ENCODE measurements at places on chromosomes 3 and 15.

DNA sequence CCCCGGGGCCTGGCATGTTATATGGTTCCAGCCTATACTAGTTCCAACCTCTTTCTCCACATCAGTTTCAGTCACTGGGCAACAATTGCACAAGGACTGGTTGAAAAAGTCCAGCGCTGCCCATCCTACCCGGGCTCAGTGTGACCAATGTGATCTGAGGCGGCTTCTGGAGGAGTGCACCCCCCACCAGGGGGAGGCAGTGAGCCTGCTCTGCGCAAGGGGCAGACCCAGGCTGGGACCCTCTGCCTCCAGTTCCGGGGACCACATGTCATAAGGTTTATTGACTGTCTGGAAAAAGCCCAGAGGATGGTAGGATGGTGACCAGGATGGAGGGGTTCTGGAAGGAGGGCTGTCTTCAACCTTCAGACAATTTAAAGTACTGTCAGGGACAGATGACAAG lies 25.6 kb upstream of the NR2E3 start:
- DNase-seq, result peak; percentile 16

DNA sequence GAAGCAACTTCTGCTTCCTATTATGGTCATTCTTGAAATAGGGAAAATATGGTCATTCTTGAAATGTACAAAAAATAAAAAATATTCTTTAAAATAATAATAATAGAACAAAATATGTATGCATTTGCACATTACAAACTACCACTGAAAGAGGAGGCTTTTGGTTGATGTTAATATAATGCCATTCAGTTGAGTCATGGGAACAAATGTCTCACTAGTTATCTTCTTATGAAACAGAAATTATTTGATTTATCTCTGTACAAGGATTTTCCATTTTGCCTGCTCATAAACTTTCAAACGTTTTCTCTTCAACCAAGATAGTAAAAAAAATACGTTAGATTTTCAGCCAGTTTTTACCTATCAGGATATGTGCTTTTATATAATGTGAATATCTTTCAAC lies 1662.7 kb downstream of the OTOL1 start:
- DNase-seq, result no peak

- no peak for DNase-seq
Observed at GRCh38 chr3:86244905-86245304, 746.0 kb downstream of the VGLL3 start.

- DNase-seq, result no peak
Observed at GRCh38 chr3:81916890-81917289, 155.4 kb upstream of the GBE1 start.

- no peak for DNase-seq
Observed at GRCh38 chr3:26365706-26366105, 256.9 kb upstream of the LRRC3B start.

DNA sequence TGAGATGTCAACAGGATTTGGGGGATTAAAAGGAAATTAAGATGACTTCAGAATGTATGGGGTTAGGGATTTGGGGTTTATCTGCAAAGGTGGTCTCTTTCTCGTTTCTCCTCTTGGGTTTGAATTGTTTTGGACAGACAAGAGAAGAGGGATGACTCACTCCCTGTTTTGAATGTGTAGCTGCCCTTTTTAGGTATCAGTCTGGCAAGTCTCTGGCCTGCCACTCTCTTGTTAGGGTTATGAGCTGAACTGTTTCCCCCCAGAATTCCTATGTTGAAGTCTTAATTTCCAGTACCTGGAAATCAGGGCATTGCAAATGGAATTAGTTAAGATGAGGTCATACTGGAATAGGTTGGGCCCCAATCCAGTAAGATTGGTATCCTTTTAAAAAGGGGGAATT lies 291.7 kb downstream of the MEX3B start:
- no peak for DNase-seq

DNA sequence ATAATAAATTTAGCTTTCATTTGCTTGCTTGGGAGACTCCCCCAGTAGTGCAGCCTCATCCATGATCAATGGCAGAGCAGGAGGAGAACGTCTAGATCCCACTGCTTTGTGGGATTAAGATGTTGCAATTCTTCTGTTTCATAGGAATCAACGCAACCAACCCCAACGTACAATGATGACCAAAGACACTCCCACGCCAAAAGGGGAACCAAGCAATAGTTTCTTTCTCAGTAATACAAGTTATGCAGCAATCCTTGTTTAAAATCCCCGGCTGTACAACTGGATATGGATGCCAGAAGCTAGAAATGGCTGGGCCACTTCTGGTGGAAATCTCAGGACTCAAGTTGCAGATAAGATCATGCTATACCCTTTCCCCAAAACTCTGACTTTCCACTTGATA lies 411.2 kb downstream of the VPS13C start:
- DNase-seq, result peak; percentile 28

- no peak for DNase-seq
Observed at GRCh38 chr15:44647637-44648036, 15.8 kb downstream of the SPG11 start.

GRCh38 chr15:27086149-27086548 lies 115.2 kb downstream of the GABRG3 start:
- DNase-seq, result no peak

GRCh38 chr3:107523289-107523538 lies 452 bp downstream of the BBX start:
- DNase-seq, result no peak

GRCh38 chr15:41286665-41287333 lies 45.6 kb downstream of the OIP5 start:
- peak; percentile 39 for DNase-seq

- DNase-seq, result no peak
Observed at GRCh38 chr15:71782422-71783165, 27.8 kb upstream of the NR2E3 start.

DNA sequence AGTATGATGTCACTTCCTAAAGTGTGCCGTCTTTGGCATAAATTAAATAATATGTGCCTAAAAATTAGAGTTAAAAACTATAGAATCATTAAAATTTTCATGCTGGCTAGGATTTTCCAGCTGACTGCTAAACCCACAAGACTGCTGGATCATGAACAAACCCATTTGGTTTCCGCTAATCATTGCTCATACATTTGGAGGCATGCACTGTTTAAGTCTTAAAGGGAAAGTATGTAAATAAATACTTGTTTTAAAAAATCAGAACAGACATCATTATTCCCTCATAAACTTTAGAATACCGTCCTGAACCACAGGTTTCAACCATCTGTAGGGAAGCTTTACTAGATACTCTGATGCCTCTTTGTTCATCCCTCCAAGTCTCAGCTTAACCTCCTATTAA lies 26.5 kb downstream of the ATP6V1A start:
- DNase-seq, result no peak

- no peak for DNase-seq
Observed at GRCh38 chr3:64110071-64110470, 86.8 kb upstream of the PSMD6 start.

- no peak for DNase-seq
Observed at GRCh38 chr3:37903734-37904133, 42.1 kb downstream of the CTDSPL start.

- DNase-seq, result no peak
Observed at GRCh38 chr3:39068556-39068955, 16.7 kb downstream of the WDR48 start.

DNA sequence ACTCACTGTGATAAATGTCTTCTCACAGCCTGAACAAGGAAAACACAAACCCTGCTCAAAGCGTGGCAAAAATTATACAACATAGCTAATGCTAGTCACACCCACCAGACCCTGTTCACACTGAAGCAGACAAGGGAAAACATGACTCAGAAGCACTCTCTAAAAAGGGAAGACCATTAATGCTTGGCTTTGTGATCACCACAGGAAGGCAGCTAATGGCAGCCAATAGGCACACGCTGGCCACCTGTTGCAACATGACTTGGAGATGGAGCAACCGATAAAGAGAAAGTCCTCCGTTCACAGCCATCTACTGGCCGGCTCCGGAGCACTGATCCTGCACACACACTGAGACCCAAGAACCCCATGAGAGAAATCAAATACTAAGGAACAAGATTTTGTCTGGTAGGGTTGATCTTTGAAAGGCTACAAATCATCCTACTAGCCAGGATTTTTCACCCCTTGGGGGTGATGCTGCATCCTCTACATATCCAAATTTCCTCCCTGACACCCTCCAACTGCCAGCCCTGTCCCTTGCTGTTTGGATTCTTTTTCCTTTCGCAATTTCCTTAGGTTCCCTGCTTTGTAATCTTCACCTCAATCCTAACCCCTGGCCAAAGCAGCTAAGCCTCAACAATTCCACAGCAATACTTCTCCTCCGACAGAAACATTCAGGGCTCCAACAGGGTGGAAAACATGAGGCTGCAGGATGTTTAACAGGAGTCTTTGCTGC lies 3.2 kb downstream of the ZXDC start:
- DNase-seq, result peak; percentile 98

GRCh38 chr3:94413336-94414108 lies 350.7 kb downstream of the NSUN3 start:
- no peak for DNase-seq

DNA sequence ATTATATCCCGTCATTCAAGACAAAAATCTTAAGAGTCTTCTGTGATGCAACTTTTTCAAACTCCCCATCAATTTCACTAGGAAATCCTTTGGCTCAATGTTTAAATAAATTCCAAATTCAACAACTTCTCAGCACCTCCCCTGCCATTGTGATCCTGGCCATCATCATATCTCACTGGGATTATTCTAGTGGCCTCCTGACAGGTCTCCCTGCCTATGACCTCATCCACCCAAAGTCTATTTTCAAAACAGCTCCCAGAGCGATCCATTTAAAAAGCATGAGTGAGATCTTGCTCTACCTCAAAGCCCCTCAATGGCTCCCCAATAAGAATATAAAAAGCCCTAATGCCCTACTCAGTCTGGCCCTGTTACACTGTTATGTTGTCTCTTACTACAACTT lies 293.2 kb downstream of the FOXP1 start:
- no peak for DNase-seq

- DNase-seq, result no peak
Observed at GRCh38 chr3:139994891-139995290, 59.9 kb downstream of the CLSTN2 start.

- DNase-seq, result peak; percentile 18
Observed at GRCh38 chr15:74867466-74868038, 5.6 kb downstream of the SCAMP2 start.

GRCh38 chr3:132753946-132754345 lies 31.7 kb upstream of the NPHP3 start:
- DNase-seq, result peak; percentile 1

DNA sequence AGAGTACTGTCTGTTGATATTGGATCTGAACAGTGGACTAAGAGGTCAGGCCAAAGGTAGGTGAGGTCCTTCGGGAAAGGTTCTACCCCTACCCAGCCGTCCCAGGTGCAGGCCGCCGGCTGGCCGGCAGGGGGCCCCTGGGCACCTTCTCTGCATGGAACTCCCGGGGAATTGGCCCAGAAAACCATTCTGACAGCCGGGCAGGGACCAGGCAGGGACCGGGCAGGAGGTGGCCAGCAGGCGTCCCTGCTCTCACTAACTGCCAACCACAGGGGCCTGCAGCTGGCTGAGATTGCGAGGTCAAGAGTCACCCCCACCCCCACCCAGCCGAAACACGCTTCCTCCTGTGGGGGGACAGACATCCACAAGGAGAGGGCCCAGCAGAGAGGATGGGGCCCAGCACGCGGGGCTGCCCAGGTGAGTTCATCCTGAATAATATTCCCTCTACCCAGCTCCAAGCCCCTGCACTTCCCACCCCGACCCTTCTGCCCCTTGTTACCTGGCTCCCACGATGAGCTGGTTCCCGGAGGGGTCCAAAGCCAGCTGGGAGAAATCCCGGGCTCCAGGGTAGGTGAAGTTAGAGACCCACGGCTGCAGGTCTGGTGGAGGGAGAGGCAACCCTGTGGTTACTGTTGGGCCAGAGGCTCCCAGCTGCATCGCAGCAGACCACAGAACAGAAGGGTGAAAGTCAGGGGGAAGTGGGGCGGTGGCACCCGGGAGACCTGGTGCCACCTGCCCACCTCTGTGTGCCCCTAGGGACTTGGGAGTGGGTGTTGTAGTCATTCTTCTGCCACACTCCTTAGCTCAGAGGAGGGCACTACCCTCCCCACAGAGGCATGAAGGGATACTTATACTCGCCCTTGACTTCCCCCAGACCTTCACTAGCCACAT lies 84.4 kb downstream of the SEMA5B start:
- DNase-seq, result peak; percentile 59

DNA sequence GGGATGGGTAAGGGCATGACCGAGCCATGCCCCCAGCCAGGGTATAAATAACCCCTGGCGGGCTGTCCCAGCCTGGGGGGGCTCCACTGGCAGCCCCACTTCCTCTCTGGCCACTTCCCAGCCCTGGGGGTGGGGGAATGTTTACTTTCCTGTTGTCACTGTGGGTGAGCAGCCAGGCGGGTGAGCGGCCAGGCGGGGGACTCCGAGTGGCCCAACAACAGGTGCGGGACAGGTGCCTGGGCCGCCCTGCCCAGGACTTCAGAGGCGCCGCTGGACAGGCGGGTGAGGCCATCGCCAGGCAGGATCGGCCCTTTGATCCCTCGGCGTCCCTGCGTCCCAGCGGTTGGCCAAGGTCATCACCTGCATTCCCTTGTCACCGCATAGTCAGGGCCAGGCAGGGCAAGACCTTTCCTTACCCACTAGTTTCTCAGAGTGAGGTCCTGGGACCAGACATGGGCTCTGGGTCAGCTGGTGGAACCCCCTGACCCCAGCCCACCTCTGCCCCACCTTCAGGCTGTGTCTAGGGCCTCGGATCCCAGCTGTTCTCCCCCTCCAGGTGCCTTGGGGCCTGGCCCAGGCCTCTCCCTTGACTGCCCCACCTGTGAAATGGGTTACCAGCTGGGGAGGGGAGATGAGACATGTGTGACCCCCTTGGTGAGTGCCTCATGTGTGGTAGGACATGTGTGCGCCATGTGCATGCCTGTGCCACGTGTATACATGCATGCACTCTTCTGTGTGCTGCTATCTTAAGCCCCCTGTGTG lies 16.6 kb downstream of the SEMA3F start:
- no peak for DNase-seq

GRCh38 chr3:149473357-149474249 lies 894 bp upstream of the TM4SF4 start:
- DNase-seq, result peak; percentile 16

GRCh38 chr3:113775516-113775915 lies 28.7 kb downstream of the ATP6V1A start:
- no peak for DNase-seq

DNA sequence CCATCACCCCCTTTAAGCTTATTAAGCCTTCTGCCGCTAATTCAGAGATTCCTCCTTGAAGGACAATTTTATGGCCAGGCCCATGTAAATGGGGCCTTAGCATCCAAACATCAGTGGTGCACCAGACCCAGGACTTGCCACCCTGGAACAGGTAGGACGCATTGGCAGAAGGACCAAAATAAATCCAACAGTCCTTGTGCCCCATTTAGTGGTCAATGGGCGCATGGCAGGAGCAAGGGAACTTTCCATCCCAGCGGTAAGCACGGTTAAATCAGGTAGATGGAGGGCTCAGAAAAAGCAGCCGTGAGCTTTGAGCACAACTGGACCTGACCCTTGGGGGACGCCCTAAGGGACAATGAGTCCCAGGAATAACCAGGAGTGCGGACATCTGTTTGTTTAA lies 540.8 kb upstream of the ROBO1 start:
- DNase-seq, result no peak

GRCh38 chr3:71723452-71724170 lies 1.6 kb downstream of the EIF4E3 start:
- DNase-seq, result no peak

Data from NB4 (cell line).